Left cardiac atrium (tissue), 4 donors: ENCODE measurements at places on chromosomes 13 and 19. TPM values are rescaled to one million over a fixed set of nuclear protein-coding genes. Genes with fewer than 3 reads are reported as not detected.

GRCh38 chr13:36533806-36534205 lies 101.5 kb downstream of the CCNA1 start:
- DNase-seq, result no peak

GRCh38 chr19:46069806-46070341 lies 29.1 kb upstream of the IGFL4 start:
- DNase-seq, result no peak

- no peak for DNase-seq
These were observed 2.0 kb upstream of the TNFSF14 start for GRCh38 chr19:6671960-6672359.

YIF1B gene
- total RNA-seq, result 24.2 TPM
